ENCODE measurements at places on chromosomes 2 and 18. TPM values are rescaled to one million over a fixed set of nuclear protein-coding genes. Genes with fewer than 3 reads are reported as not detected.

- peaks cover 30% of the 10 kb centered on the region for H3K4me1 ChIP-seq
- no peak for DNase-seq
- H3K27me3 ChIP-seq = no peaks in the 10 kb centered on the region
Observed at GRCh38 chr2:46735108-46735691, 180.4 kb downstream of the MCFD2 start.

- no peak overlapping the region for H3K4me3 ChIP-seq
- no peak overlapping the region for H3K27ac ChIP-seq
- no peak for DNase-seq
- no peaks in the 10 kb centered on the region for H3K36me3 ChIP-seq
- H3K27me3 ChIP-seq = no peaks in the 10 kb centered on the region
- H3K4me1 ChIP-seq = no peaks in the 10 kb centered on the region
Observed at GRCh38 chr2:205321231-205321630, 361.1 kb upstream of the NRP2 start.

Gene CREG2
- total RNA-seq = not detected

GRCh38 chr2:65142515-65142914 is 12.6 kb upstream of the RAB1A start:
- no peak overlapping the region for H3K4me3 ChIP-seq
- DNase-seq = peak; percentile 15
- peaks cover 3% of the 10 kb centered on the region for H3K27me3 ChIP-seq
- no peaks in the 10 kb centered on the region for H3K36me3 ChIP-seq

GRCh38 chr2:239142806-239143205 is 258.0 kb downstream of the HDAC4 start:
- peaks cover 32% of the 10 kb centered on the region for H3K36me3 ChIP-seq
- no peak overlapping the region for H3K27ac ChIP-seq
- no peak overlapping the region for H3K4me3 ChIP-seq

GRCh38 chr2:30201990-30202389 is 29.3 kb upstream of the LBH start:
- H3K27ac ChIP-seq = no peak overlapping the region
- DNase-seq = no peak
- no peak overlapping the region for H3K4me3 ChIP-seq
- no peaks in the 10 kb centered on the region for H3K4me1 ChIP-seq

Gene NTSR2
- total RNA-seq = not detected

GRCh38 chr2:29186817-29187216 is 71.6 kb downstream of the CLIP4 start:
- H3K27ac ChIP-seq = no peak overlapping the region
- H3K4me3 ChIP-seq = no peak overlapping the region
- H3K36me3 ChIP-seq = peaks cover 30% of the 10 kb centered on the region
- H3K4me1 ChIP-seq = peaks cover 6% of the 10 kb centered on the region
- H3K27me3 ChIP-seq = no peaks in the 10 kb centered on the region
- DNase-seq = no peak

- DNase-seq = no peak
- peaks cover 68% of the 10 kb centered on the region for H3K4me1 ChIP-seq
- H3K4me3 ChIP-seq = no peak overlapping the region
- peaks cover 9% of the 10 kb centered on the region for H3K27me3 ChIP-seq
- peaks cover 8% of the 10 kb centered on the region for H3K36me3 ChIP-seq
Observed at GRCh38 chr18:13283746-13284145, 65.2 kb downstream of the LDLRAD4 start.

DNA sequence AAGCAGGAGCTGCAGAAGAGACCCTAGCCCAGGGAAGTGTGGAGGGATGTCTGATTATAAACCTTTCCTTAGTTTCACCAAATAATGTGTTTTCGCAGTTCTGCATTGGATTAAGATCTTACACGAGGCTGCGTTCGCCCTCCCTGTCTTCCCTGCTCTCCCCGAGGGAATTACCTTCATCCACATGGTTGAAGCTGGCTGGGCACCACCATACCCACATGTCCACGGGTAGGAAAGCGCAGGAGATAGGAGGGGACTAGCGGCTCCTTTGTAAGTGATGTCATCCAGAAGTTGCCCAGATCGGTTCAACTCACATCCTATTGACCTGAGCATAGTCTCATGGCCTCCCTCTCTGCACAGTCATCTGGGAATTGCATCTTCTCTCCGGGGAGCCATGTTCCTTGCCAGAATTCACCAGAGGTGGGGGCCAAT is 1.1 kb downstream of the TTL start:
- H3K27ac ChIP-seq = peak overlapping the region; percentile 77
- H3K4me3 ChIP-seq = peak overlapping the region; percentile 92
- peaks cover 47% of the 10 kb centered on the region for H3K4me1 ChIP-seq

GRCh38 chr2:238381341-238382115 is 45.2 kb upstream of the ASB1 start:
- no peak overlapping the region for H3K4me3 ChIP-seq
- H3K4me1 ChIP-seq = peaks cover 14% of the 10 kb centered on the region
- no peak for DNase-seq
- H3K27ac ChIP-seq = no peak overlapping the region

Gene DSC2
- not detected for total RNA-seq

- no peaks in the 10 kb centered on the region for H3K4me1 ChIP-seq
- H3K27me3 ChIP-seq = no peaks in the 10 kb centered on the region
- no peaks in the 10 kb centered on the region for H3K36me3 ChIP-seq
- no peak for DNase-seq
Observed at GRCh38 chr18:34117319-34117718, 107.4 kb downstream of the NOL4 start.

GRCh38 chr2:121562269-121563176 is 31.8 kb downstream of the RNU4ATAC start:
- no peak for DNase-seq
- H3K36me3 ChIP-seq = peaks cover 9% of the 10 kb centered on the region
- no peak overlapping the region for H3K4me3 ChIP-seq
- peaks cover 61% of the 10 kb centered on the region for H3K4me1 ChIP-seq

GRCh38 chr2:232431705-232432590 is 24.0 kb upstream of the ALPI start:
- no peak overlapping the region for H3K4me3 ChIP-seq
- no peaks in the 10 kb centered on the region for H3K4me1 ChIP-seq
- DNase-seq = no peak
- H3K27me3 ChIP-seq = no peaks in the 10 kb centered on the region
- H3K27ac ChIP-seq = no peak overlapping the region

GRCh38 chr2:68411397-68412126 is 46.5 kb downstream of the PLEK start:
- peaks cover 13% of the 10 kb centered on the region for H3K4me1 ChIP-seq
- no peak overlapping the region for H3K4me3 ChIP-seq
- no peaks in the 10 kb centered on the region for H3K27me3 ChIP-seq

DNA sequence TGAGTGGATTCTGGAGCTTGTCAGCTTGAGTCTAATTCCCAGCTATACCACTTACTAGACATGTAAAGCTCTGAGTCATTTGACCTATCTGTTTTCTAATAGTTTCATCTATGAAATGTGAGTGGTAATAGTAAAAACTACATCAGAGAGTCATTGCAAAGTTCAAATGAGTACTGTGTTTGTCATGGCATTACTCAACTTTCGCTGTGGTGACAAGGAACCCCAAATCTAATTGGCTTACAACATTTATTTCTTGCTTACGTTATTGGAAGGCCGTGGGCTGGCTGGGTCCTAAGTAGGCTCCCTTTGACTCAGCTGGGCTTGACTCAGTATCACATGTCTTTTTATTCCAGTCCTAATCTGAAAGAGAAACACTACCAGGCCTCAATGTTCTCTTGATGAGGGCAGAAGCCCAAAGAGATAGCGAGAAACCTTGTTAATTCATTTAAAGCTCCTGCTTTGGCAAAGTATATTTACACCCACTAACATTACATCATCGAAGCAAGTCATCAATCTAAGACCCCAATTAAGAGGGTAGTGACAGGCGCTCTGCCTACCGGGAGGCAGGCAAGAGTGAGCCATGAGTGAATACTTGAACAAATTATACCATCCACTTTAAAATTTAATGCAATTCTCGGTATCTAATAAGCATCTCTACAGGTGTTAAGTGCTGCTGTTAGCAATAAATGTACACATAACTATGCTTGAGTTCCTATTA is 431.8 kb upstream of the SPHKAP start:
- H3K36me3 ChIP-seq = no peaks in the 10 kb centered on the region
- H3K4me3 ChIP-seq = no peak overlapping the region
- H3K27ac ChIP-seq = no peak overlapping the region
- DNase-seq = no peak
- no peaks in the 10 kb centered on the region for H3K27me3 ChIP-seq

Gene SLC8A1
- 0.12 TPM for total RNA-seq

All from activated CD4-positive, alpha-beta memory T cell treated with anti-CD3 and anti-CD28 coated beads for 36 hours (primary cell).